Activated naive CD4-positive, alpha-beta T cell treated with anti-CD3 and anti-CD28 coated beads, Interleukin-2, amount 50 U/mL, for 72 hours (primary cell): ENCODE measurements at places on chromosomes 12 and 14.

DNA sequence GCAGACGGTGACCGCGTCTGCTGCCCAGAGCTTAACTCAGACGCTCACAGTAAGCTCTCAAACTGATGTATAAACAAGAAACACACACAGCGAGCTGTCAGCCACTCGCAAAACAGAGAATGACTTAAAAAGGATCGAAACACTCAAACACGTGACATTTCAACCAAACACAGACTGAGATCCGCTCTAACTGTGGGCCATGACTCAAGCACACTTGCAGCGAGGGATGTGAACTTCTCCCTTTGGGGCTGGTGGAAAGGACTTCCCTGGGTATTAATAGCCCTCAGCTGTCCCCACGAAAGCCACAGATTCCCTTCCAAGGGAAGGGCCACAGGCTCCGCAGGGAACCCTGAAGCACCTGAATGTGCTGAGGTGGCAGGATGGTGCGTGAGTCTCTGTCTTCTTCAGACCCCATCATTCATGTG is 29.1 kb downstream of the CCDC88C start:
- no peak for DNase-seq

GRCh38 chr14:21070083-21070609 is at the start of gene ARHGEF40:
ARHGEF40 (plus strand) TSS chr14:21070304; CDS start chr14:21070397, 93 bp downstream.
- no peak for DNase-seq

DNA sequence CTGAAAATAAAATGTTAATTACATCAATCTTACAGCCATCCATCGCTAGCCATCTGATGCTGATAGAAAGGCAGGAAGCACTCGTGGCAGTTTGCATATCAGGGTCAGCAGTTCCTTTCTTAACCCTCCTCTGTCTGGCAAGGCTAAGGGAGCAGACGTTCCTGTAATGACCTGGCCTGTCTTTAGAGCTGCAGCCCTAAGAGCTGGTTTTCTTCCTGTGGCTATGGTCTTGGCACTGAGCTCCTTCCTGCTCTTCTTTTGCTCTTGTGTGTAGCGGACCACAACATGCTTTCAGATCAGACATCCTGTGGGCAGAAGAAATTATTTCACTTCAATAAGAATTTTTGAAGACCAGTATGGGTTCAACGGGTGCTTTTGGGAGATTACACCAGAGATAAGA is 170.4 kb downstream of the DAD1 start:
- no peak for DNase-seq

DNA sequence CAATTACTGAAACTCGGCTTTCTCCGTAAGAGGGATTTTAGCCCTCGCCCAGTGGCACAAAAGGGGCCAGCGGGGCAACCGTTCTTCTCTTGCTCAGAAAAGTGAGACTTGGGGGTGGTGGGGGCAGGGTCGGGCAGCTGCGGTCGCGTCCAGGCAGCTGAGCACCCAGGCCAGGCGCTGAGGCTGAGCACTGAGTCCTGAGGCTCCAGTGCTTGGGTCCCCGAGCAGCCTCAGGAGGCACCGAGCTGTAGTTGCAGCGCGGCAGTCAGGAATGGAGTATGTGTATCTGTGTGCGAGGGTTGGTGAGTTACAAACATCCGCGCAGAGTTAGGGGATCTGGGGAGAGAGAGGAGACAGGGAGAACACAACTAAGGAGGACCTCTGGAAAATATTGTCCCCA is 4.1 kb upstream of the HOXC6 start:
- no peak for DNase-seq

- no peak for DNase-seq
Observed at GRCh38 chr12:120668091-120668867, 18.7 kb upstream of the MLEC start.

DNA sequence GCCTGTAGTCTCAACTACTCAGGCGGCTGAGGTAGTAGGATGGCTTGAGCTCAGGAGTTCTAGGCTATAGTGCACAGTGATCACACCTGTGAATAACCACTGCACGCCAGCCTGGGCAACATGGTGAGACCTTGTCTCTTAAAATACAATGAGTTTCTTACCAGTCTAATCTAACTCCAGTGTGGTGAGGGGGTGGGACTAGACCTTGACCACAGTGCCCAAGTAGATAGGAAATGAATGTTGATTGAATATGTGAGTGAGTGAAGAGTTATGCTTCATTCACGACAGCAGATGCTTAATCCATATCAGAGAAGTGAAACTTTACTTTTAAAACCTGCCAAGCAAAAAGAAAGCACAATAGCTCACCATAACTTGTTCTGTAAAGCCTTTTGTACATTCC is 11.2 kb upstream of the AK7 start:
- DNase-seq: no peak

DNA sequence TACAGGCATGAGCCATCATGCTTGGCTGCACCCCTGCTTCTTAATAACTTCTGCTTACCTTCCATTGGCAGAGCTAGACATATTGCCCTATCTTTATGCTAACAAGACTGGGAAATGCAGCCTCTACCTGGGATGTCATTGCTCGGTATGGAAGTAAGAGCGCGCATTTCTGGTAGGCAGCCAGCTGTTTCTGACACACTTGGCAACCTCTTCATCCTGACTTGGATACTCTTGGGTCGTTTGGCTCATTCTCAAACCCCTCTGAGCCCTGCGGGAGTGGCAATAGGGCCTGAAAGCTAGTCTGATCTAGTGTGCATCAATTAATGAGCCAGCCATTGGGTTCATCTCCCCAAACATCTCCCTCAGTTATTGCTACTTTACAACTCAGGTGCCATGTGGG is 5.4 kb upstream of the PLBD1 start:
- no peak for DNase-seq

- no peak for DNase-seq
Observed at GRCh38 chr12:82660541-82661325, 26.0 kb upstream of the TMTC2 start.

- DNase-seq: no peak
Observed at GRCh38 chr12:80895240-80895639, 42.5 kb downstream of the LIN7A start.

- DNase-seq: peak; percentile 36
Observed at GRCh38 chr12:116236148-116236731, 41.3 kb downstream of the MED13L start.

- no peak for DNase-seq
Observed at GRCh38 chr14:64200170-64200569, 94.0 kb downstream of the ESR2 start.

DNA sequence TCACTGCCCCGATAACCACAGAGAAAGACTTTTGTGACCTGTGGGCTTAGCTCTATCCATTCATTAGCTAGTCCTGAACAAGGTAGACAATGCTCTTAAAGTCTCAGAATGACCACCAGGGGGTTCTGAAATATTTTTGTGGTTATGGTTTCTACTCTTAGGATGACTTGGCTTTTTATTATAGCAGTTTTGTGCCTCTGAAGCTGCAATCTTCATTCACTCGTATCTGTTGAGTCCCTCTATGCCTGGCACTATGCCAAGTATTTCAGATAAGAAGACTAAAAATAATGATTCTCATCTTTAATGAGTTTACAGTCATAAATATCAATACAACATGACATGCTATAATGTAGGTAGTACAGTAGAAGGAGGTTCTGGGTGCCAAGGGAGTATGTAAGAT is 130.8 kb upstream of the TRHDE start:
- no peak for DNase-seq

GRCh38 chr14:52860910-52861309 is 69.5 kb upstream of the GNPNAT1 start:
- DNase-seq: no peak

DNA sequence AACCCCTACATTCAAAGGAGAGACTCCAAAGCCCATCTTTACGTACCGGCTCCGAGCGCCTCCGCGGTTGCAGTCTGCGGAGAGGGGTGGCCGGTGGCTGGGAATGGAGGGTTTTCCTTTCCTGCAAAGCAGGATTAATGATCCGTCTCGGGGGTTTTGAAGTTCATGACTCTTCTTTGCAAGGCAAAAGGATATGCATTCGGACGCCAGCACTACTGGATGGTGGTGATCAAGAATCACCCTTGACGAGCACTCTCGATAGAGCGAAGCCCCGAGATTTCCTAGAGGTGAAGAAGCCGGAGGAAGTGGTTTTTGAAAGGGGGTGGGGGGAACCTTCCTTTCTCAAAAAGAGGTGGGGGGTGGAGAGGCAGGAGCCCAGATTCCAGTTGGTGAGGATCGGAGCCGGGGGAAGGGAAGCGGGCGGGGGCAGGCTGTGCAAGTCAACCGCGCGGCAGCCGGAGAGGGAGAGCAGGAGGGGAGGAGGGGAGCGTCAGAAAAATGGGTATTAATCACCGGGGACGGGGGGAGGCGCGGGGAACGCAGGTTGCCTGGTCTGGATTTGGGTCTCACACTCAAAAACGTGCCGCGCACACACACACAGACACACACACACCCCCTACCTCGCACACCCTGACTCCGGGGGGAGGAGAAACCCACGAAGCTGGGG is at the start of gene GRIN2B:
GRIN2B (minus strand) TSS at position 307 of the 667 bp plus-strand sequence. CDS start 115,394 bp downstream, outside the sequence.
- DNase-seq: no peak

GRCh38 chr14:67167420-67168109 is 21.7 kb upstream of the GARIN2 start:
- no peak for DNase-seq

- DNase-seq: no peak
Observed at GRCh38 chr12:15757553-15758255, 31.5 kb downstream of the EPS8 start.

DNA sequence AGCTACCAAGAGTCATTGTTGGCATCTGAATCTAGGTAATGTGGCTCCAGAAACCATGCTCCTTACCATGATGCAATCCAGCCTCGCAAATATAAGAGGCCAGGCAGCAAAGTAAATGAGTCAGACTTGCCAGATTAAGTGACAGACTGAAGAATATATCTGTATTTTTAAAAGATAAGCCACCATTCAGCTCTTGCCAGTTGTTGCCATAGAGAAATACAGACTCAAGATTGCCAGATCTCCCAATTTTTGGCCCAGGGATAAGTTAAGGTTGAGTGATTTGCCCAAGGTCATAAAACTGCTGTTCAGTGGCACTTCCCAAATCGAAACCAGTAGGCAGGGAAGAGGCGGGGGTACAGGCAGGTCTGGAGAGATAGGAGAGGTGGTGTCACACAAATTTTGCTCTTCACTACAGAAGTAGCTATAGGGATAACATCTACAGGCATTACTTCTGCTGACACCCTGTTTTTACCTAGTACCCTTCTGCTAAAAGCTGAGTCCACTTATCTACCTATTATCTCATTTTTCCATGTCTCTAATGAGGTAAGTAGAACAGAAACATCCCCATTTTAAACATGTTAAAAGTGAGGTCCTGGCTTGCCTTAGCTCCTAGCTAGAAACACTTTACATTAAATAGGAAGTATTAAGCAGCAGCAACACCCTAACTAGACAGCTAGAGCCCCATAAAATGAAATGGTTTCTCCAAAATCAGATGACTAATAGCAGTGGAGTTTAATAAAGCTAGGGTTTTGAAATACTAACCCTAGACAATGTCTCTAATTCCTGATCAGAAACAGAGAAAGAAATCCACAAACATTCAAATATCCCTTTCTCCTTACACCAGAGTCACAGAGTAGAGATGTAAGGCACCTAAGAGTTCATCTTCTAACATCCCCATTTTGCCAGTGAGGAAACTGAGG is 19.5 kb downstream of the DCAF5 start:
- DNase-seq: no peak

- DNase-seq: no peak
Observed at GRCh38 chr14:20143911-20144310, 5.3 kb downstream of the OR4N5 start.

GRCh38 chr12:92028441-92028709 is 117.3 kb downstream of the BTG1 start:
- DNase-seq: no peak

DNA sequence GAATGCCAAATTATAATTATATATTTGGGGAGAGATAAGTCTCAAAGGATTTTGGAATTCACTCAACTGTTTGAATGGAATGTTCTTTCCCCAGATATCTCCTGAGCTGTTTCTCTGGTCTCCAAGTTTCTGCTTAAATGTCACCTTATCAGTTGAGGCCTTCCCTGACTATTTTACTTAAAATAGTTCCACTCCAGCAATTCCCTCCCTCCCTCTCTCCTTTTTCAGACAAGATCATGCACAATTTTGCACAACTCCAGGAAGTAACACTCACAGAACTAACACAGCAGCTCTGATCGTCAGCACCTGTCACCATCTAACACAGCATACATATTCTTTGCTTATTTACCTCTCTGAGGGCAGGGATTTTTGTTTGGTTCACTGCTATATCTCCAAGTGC is 12.5 kb downstream of the BTG1 start:
- DNase-seq: no peak

DNA sequence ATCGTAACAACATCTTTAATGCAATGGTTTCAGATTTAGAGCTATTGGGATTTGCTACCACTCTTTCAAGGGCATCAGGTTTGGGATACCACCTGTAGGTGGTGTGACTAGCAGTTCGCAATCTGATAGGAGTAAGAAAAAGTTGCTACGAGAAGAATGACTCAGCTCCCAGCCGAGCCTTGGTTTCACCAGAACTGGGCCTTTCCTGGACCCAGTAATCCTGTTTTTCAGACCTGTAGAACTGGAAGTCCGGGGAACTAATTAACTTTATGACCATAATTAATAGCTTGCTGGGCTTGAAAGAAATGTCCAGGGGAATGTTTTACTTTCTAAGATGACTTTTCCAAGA is 770 bp downstream of the ABHD4 start:
- DNase-seq: peak; percentile 36

DNA sequence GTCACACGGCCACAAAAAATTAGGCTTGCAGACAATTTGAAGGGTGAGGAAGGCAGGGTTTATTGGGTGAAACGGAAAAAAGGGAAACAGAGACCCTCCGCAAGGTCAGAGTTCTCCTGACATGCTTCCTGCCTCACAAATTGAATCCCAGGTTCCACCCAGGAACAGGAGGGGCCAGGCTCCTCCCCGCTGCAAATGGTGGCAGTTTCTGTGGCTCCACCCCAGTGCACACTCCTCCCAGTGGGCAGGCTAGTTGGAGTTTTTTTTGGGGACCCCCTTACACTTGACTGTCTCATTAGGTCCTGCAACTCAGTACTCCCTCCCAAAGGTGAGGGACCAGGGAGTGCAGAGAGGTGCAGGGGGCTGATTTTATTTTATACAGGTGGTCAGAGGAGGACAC is 39.4 kb upstream of the PPP1CC start:
- no peak for DNase-seq

GRCh38 chr14:30608533-30609006 is 13.5 kb upstream of the SCFD1 start:
- no peak for DNase-seq

DNA sequence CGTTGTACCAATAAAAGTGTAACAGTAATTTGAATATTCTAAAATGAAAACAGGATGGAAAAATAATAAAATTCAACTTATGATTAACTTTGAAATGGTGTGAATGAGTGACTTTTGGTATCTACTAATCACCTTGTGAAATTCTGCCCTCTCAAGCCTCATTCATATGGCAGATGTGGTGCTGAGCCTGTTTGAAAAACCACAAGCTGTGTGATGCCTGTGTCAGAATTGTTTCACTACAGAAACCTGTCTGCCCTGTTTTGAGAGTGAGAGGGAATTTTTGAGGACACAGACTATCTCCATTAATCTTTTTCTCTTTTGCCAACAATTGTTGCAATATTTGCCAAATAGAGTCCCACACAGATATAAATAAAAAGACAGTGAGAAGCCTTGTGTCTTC is 3.9 kb upstream of the RNU6-7 start:
- DNase-seq: no peak

GRCh38 chr12:121608301-121608700 is 18.0 kb upstream of the ORAI1 start:
- no peak for DNase-seq

- DNase-seq: no peak
Observed at GRCh38 chr12:79873201-79873600, 61.7 kb downstream of the PPP1R12A start.

GRCh38 chr14:49863487-49864281 is 11.1 kb upstream of the NEMF start:
- DNase-seq: no peak

GRCh38 chr14:32991691-32992090 is 53.0 kb downstream of the NPAS3 start:
- DNase-seq: no peak
